ENCODE measurements at places on chromosomes 11 and 22. TPM values are rescaled to one million over a fixed set of nuclear protein-coding genes. Genes with fewer than 3 reads are reported as not detected.

Gene MGAT3
- 0.09 TPM for polyA plus RNA-seq

Gene HSPB2
- polyA plus RNA-seq = 0.94 TPM

Gene NNMT
- 194 TPM for polyA plus RNA-seq

Gene TMEM86A
- 0.21 TPM for polyA plus RNA-seq

GRCh38 chr11:17813391-17814059 lies 78.9 kb downstream of the KCNC1 start:
- DNase-seq = no peak

- no peak for DNase-seq
These were observed 25.4 kb downstream of the TPBGL start for GRCh38 chr11:75265851-75266531.

DNA sequence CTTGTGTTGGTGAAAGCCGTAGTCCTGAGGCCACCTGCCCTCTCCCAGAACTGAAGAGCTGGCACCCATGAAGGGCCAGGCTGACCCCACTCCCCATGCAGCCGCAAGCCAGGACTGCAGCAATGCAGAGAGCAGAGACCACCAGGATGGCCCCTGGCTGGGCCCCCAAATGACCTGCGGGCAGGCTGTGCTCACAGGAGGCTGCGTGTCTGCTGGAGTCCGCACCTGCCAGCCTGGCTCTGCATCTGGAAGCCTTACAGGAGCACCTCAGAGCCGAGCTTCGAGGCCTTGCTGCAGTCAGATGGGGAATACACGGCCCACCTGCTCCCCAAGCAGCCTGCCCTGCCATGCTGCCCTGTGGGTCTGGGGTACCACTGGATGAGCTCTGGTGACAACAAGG lies 1336.8 kb downstream of the TBC1D22A start:
- no peak for DNase-seq

DNA sequence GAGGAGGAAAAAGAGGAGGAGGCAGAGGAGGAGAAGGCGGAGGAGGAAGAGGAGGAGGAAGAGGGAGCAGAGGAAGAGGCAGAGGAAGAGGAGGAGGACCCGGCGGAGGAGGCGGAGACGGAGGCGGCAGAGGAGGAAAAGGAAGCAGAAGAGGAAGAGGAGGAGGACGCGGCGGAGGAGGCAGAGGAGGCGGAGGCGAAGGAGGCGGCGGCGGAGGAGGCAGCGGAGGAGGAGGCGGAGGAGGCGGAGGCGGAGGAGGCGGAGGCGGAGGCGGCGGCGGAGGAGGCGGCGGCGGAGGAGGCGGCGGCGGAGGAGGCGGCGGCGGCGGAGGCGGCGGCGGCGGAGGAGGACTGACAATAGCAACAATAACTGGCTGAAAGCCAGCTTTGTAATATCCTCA lies 616.6 kb downstream of the TBC1D22A start:
- no peak for DNase-seq

GRCh38 chr11:26901162-26901561 lies 92.8 kb upstream of the FIBIN start:
- DNase-seq = peak; percentile 13

- DNase-seq = no peak
These were observed 20.4 kb downstream of the HPS4 start for GRCh38 chr22:26463101-26463661.

DNA sequence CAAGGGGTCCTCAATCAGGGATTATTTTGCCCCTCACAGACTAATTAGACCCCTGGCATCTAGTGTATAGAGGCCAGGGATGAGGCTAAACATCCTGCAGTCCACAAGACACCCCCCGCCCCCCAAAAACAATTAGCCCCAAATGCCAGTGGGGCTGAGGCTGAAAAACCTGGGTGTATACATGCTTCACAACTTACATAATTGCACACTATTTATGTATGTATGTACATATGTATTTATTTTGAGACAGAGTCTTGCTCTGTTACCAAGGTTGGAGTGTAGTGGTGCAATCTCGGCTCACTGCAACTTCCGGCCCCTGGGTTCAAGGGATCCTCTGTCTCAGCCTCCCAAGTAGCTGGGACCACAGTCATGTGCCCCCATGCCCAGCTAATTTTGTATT lies 28.8 kb upstream of the SHANK2 start:
- DNase-seq = no peak

DNA sequence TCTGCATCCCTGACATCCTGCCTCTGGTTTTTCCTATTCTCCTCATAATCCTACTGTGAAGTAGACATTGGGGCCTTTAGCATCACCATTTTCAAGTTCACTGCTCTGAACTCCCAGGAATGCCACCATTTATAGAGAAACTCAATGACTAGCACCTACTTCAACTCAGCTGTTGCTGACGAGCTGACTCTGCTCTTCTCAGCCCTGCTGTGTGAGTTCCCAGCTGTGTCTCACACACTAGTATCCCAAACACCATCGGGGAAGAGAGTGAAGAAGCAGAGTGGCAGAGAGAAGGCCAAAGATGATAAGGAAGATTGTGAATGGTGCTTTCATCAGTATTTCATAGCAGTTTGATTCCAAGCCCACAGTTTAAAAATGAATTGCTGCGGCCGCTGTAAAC lies 71.9 kb downstream of the PLEKHA7 start:
- DNase-seq = peak; percentile 8
